Retinal pigment epithelial cell (primary cell): ENCODE measurements at places on chromosomes 6 and 20.

DNA sequence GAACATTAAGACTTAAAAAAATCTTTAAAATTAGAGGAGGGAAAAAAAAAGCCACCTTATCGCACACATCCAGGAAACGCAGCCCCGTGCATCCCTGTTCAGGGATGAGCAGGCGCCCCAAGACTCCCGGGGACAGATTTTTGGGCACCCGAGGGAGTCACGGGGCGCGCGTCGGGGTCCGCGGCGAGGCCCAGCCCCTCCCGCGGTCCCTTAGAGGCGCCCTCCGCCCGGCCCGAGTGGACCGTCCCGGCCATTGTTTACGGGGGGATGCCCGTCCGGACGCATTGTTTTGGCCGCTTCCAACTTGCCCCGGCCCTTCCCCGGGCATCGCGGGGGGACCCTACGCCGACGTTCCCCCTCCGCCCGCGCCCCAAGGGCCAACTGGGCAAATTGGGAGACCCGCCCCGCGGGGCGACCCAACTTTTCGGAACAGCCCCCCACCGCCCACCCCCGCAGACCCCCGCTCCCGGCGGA, 610 bp downstream of the ZNF217 start:
- DNase-seq = no peak

- DNase-seq = no peak
Observed at GRCh38 chr6:154359161-154359574, 2.6 kb upstream of the IPCEF1 start.

DNA sequence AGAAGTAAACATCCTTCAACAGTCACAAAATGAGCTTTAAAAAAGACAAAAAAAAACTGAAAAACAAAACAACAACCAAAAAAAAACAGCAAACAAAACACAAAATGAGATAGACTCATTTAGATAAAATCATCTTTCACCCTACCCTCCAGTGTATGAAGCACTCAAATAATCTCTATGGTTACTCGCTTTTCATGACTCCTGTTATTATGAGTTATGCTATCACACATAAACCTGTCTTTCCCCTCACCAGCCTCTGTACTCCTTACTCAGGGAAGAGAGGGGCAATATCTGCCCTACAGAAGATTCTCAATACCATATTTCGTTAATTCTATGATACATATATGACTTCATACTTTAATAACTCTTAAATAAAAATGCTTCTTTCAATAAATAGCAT, 158.2 kb downstream of the TPBG start:
- DNase-seq = no peak

GRCh38 chr6:89818977-89819335, 638 bp downstream of the MDN1 start:
- DNase-seq = no peak

- no peak for DNase-seq
Observed at GRCh38 chr6:111796310-111796918, 76.8 kb downstream of the FYN start.

DNA sequence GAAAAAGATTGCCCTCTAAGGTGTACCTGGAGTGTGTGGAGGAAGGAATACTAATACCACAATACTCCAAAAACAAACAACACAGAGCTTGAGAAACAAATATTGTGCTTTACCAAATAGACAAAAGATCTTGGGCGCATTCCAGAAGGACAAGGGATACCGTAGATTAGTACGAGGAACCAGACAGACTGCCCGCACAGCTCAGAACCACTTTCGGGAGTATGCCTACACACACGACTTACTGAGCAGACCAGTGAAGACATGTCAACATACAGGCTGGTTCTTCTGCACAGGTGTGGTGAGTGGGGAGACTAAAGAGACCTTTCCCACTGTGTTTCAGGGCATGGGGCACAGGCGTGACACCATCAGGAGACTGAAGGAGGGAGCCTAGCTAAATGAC, 15.8 kb upstream of the FOXQ1 start:
- no peak for DNase-seq

GRCh38 chr6:54959820-54960219, 113.2 kb downstream of the FAM83B start:
- DNase-seq = no peak

DNA sequence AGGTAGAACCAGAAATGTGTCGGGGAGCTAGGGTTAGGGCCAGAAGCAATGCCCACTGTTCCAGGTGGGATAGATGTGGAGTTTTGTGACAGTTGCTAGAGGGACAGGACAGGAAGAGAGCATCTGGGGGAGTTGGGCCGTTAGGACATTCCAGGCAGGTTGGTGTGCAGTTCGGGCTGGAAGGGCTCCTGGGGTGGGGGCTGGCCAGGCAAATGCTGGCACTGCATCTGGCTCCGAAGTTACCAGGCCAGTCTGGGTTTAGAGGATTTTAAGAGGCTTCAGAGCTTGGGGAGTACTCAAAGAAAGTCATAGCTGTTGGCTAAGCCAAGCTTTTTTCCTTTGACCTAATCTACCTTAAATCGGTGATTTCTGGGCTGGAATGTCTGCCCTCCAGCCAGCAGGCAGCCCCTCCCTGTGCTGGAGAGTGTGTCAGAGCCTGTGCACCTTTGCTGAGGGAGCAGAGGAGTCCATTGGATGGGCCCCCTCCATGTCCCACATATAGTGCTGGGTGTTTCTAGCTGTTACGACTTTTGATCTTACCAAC, 20.8 kb downstream of the PLCG1 start:
- no peak for DNase-seq

DNA sequence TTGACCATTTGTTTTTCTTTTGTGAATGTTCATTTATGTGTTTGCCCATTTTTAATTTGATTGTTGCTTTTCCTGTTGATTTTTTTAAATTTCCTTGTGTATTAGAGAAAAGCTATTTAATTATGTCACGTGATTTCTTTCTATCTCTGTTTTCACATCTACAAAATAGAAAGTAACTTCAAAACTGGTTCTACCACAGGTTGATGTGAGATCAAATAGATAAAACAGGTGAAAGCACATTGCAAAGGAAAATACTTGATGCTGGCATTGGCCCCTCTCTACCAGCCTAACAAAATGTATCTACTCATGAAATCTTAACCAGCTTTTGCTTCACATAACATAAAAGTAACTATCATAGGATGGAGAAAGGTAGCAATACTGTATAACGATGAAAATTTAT, 129.2 kb downstream of the TMEM242 start:
- DNase-seq = no peak

- DNase-seq = no peak
Observed at GRCh38 chr6:53058388-53059195, 6.6 kb upstream of the FBXO9 start.
